ENCODE measurements at places on chromosomes 6 and 20.

GRCh38 chr6:13759025-13759424 lies 47.4 kb upstream of the RANBP9 start:
- DNase-seq = no peak

GRCh38 chr20:41608606-41609005 lies 9.6 kb downstream of the CHD6 start:
- DNase-seq = no peak

DNA sequence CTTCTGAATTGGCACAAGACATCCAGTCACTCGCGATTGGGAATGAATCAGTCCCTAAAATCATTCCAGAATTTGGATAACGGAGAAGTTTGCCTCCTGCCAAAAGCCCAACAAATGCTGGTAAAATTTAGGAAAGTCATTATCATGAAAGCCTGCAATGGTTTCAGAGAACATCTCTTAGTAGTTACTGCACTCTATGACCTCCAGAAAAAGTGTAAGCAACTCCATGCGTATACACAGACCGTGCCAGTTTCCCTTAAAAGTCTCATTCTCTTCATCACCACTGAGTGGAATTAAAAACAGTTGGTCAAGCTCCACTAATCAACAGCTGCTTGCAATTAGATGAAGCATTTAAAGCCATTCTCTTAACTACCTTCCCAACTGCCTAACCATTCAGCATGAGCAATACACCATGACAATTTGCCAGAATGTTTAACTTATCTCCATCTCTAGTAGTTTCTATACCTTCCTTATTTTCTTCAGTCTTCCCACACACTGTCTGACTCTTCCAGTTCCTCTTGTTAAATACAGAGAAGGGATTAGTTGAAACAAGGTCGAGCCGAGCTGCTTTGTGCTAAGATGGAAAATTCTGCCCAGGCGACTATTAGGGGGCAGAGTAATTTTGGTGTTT lies 183.6 kb upstream of the PRDM1 start:
- DNase-seq = no peak

GRCh38 chr20:44431118-44431501 lies 44.6 kb upstream of the TTPAL start:
- DNase-seq = no peak

DNA sequence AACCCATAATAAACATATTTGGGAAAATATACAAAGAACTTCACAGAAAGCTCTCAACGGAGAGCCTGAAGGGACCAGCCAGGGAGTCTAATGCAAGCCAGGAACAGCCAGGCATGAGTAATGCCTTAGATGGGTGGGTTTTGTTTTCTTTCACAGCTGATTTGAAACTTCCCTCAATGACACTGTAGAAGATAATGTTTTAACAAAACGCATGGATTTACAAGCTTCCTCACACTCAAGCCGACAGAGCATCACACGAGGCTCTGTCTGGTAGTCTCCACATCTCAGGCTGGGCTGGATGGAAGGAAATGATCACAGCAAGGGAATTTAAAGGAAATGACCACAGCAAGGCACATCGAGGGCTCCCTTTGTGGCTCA lies 113.9 kb downstream of the GMPR start:
- no peak for DNase-seq

- no peak for DNase-seq
Observed at GRCh38 chr20:42936482-42936881, 253.2 kb downstream of the PTPRT start.

GRCh38 chr6:151723152-151723551 lies 84.3 kb upstream of the ESR1 start:
- peak; percentile 14 for DNase-seq

- no peak for DNase-seq
Observed at GRCh38 chr6:114521926-114522325, 179.1 kb upstream of the HS3ST5 start.

DNA sequence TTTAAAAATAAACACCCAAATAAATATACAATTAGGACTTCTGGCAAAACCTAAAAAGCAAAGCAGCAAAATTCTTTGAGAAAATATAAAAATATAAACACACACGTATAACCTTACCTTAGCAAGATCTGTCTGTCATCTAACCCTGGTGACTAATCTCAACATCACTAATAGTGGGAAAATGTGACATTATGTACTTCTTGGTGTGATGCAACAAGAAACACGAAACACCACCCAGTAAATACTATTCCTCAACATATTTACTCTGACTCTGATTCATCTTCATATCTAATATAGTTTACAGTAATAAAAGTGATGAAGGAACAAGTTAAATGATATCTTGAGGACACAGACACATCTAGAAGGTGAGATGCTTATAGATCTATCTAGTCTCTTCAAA lies 332.6 kb upstream of the MANEA start:
- no peak for DNase-seq

DNA sequence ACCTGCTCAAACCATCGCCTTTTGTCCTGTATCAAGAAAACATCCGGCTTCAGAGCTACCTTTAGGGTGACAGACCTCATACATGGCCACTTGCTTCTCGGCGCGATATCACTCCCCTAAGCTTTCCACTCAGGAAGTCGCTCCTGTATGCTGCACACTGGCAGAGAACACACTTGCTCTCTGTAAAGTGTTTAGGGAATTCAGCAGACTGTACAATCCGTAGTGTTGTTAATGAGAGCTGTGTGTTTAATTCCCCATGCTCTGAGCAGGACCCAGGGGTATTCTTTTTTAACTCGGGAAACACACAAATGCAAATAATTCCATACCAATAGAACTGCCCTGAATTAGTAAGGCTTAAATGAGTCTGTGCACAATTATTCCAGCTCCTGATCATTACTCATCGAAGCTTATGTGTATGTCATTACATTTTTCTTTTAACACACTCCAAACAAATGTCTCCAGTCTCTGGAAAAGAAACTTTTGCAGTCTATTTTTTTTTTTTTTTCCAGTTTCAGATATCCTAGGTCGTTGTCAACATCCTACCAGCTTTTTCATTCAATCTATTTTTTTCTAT lies 338.7 kb upstream of the ARID1B start:
- no peak for DNase-seq

GRCh38 chr20:8983478-8984345 lies 85.2 kb upstream of the PLCB4 start:
- DNase-seq = no peak

DNA sequence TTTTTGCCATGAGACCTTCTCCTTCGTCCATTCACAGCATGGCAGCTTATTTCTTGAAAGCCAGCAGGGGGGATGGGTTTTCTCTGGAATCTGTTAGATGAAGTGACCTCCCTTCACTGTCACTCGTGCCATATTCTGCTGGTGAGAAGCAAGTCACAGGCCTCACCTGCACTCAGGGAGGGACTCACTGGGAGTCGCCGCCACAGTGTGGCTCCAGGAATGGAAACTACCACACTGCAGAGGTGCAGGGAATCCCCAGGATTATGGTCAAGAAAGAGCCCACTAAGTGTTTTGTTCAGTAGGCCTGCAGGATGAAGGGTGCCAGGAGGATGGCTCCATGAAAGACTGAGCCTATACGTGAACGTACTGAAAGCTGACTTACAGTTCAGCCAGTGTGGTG lies 161.1 kb upstream of the AKAP12 start:
- no peak for DNase-seq

DNA sequence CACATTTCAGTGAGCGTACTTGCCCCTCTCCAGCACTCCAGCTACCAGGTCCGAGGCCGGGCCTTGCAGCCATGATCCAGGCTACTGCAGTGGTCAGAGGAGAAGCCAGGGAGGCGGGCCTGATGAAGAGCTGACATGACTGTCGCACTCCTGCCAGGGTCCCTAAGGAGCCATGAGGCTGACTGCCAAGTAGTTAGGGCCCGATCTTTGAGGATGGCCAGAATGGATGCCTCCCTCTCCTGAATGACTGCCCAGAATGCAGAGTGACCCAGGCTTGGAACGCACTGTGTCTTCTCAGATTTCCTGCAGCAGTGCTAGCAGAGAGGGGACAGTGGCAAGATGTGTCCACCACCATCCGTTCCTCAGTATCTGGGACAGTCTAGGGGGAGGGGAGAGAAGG lies 24.7 kb upstream of the LRFN2 start:
- no peak for DNase-seq

GRCh38 chr6:161435748-161436070 lies 161.8 kb upstream of the AGPAT4 start:
- no peak for DNase-seq

GRCh38 chr20:47676219-47676721 lies 109.0 kb downstream of the SULF2 start:
- DNase-seq = no peak

- DNase-seq = no peak
Observed at GRCh38 chr20:10832141-10832540, 158.3 kb upstream of the JAG1 start.

- no peak for DNase-seq
Observed at GRCh38 chr6:1463751-1464426, 74.5 kb downstream of the FOXF2 start.

DNA sequence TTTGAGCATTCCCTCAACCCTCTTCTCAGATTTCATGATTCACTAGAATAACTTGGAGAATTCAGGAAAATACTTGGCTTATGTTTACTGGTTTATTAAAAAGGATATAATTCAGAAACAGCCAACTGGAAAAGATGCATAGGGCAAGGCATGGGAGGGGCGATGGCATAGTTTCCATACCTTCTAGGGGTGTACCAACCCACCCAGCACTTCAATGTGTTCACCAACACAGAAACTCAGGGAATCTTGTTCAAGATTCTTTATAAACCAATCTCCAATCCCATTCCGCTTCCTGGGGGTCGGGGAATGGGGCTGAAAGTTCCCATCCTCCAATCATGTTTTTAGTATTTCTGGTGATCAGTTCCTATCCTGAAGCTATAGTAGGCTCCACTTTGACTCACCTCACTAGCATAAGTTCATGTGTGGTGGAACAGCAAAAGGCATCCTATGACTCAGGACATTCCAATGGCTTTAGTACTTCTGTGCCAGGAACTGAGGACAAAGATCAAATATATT lies 164.4 kb downstream of the SIM1 start:
- no peak for DNase-seq

DNA sequence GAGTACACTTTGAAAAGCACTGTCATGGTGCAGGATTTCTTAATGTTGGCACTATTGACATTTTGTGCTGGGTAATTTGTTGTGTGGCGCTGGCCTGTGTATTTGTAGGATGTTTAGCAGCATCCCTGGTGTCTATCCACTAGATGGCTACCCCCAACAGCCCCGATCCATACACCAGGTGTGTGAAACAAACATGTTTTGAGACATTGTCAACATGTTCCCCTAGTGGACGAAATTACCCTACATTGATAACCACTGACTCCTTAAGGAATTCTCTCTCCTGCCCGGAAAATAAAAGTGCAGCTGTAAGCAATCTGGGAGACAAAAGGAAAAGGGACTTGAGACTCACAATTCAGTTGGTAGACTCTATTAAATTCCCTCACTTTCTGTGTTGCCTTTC lies 52.6 kb upstream of the TMEM200A start:
- no peak for DNase-seq

- peak; percentile 78 for DNase-seq
Observed at GRCh38 chr6:27894839-27895762, 17.1 kb downstream of the OR2B2 start.

- no peak for DNase-seq
Observed at GRCh38 chr6:162443101-162443500, 284.5 kb downstream of the PRKN start.

Measured in CD4-positive, alpha-beta T cell treated with Interleukin-2 at 100 ng/mL for 4 hours (primary cell).